Activated naive CD4-positive, alpha-beta T cell treated with anti-CD3 and anti-CD28 coated beads, Interleukin-2, amount 10 ng/mL, durations not matched to agents 7 days and 5 days (primary cell): ENCODE measurements at places on chromosomes 4 and X.

GRCh38 chrX:139844163-139844562 is 88.7 kb downstream of the ATP11C start:
- no peak for DNase-seq

DNA sequence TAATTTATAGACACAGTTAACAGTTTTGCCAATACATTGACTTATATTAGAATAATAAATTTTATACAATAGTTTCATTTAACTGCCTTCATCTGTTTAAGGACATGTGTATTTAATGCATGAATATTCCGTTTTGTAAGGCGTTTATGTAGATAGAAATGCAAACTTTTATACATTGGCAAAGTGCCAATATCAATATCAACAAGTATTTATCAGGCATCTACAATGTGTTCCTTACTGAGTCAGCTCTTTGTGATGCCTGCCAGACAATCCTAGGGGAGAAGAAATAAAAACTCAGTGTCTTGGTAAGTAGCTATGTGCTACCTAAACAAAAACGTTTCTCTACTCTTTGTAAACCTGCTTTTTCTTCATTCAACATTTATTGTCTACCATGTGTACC is 1142.2 kb downstream of the C4orf33 start:
- no peak for DNase-seq

- DNase-seq = no peak
Measured at GRCh38 chrX:51824061-51824460, 69.4 kb upstream of the MAGED1 start.

DNA sequence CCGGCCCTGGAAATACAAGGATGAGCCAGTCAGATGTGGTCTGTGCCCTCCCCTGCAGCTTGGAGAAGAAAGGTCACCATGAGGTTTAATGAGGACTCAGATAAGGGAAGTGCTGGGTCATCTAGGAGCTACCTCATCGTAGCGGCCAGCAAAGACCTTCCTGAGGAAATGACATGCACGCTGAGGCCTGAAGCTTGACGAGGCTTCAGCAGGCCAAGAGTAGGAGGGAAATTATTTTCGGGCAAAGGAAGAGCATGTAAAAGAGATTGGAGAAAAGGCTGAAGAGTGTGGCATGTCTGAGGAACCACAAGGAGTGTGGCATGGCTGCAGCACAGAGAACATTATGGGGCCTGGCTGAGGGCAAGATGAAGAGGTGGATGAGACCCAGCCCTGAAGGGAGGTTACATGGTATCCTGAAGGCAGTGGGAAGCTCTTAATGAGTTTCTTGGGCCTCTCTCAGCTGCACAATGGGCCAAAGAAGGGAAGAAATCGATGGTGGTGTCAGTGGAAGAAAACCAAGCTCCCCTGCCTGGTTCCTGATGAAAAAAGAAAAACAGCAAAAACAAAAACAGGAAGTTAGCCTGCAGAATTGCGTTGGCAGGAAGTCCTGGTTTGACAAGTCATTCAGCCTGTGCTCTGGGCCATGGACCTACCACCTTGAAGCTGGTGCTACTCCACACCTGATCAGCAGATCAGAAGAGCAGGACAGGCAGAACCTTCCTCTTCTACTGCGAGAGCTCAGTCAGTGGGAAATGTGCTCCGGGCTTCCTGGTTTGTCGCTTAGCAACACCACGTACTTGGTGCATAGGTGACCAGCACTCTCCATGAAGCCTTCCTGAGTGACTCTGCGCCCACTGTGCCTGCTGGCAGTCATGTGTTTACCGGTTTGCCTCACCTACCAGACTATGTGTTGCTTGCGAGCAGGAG is 134.5 kb upstream of the KLF3 start:
- DNase-seq = peak; percentile 72

GRCh38 chrX:8190341-8190830 is 19.3 kb upstream of the VCX2 start:
- DNase-seq = no peak

- DNase-seq = no peak
Measured at GRCh38 chr4:169167957-169168858, 102.5 kb downstream of the SH3RF1 start.

DNA sequence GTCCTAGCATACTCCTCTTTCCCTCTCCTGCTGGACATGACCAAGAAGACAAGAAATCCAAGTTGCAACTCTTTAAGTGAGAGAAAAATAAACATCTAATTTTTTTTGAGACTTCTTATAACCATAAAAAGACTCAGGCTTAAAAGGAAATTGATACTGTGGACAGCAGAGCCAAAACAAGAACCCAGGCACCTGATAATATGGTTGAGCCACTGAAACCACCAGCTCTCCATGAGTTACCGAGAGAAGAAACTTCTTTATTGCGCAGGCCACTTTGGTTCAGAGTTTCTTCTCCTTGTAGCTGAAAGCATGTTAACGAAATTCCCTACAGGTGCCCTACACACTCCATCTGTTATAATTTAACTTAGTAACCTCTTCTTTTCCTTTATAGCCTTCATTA is 11.3 kb upstream of the SPCS3 start:
- no peak for DNase-seq

DNA sequence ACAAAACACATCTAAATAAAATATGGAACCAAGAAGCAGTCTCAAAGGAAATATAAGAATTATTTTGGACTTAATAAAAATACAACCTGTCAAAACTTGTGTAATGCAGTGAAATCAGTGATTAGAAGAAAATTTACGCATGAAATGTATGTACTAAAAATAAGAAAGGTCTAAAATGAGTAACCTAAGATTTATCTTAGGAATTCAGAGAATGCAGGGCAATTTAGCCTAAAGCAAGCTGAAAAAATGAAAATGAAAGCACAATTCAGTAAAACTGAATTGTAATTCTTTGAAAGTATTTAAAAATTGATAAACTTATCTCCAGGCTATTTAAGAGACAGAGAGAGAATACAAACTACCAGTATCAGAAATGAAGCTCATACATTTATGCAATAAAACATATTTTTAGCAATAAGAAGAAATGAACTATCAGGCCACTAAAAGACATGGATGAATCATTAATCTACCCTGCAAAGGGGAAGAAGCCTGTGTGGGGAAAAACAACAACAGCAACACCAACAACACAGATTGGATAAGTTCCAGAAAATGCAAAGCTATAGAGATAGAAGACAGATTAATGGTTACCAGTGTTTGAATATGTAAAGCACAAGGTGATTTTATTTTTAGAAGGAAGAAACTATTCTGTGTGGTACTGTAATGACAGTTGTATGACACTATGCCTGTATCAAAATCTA is 442.0 kb upstream of the ADGRL3 start:
- no peak for DNase-seq

DNA sequence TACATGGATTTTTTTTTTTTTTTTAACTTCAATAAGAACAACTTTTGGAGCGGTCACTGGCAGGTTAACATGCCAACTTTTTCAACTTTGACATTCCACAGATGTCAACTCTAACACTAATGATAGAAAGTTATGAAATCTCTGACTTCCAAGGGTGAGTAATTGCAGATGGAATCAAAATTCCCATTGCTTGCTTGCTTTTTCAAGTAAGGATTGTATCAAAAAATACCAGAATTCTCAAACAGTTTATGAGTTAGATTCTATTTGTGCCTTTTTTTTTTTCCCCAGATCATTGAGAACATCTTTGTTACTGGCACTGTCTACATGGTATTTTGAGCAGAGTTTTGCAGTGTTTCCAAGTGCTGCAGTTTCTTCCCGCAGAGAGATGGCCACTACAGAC is 50.3 kb upstream of the OTUD4 start:
- DNase-seq = no peak

- DNase-seq = no peak
Measured at GRCh38 chrX:79452881-79453280, 85.7 kb upstream of the ITM2A start.

DNA sequence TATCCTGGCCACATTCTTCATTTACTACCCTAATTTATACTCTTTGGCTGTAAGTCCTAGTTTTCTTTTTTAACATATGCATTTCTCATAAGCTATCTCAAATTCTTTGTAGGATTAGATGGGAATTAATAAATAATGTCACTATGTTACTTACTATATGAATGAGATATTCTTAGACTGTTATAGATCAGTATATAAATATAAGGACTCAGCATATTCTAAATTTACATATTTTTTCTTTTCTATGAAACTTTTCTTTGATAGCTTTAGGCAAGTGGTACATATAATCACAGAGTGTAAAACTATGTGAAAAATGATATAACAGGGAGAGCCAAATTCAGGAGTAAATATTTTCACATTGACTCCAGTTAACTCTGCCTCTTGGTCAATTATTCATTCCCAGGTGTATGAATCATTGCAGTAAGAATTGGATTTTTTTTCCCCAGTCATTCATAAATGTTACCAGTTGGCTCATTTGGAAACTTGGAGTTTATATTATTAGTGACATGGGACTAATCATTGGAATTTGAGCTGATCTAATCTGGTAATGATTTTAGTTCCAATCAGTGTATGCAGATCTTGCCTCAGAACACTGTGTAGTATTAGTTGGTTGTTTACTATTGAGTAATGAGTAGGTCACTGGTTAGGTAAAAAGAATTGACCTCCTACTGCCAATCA is 25.3 kb downstream of the FHIP1A start:
- DNase-seq = no peak

DNA sequence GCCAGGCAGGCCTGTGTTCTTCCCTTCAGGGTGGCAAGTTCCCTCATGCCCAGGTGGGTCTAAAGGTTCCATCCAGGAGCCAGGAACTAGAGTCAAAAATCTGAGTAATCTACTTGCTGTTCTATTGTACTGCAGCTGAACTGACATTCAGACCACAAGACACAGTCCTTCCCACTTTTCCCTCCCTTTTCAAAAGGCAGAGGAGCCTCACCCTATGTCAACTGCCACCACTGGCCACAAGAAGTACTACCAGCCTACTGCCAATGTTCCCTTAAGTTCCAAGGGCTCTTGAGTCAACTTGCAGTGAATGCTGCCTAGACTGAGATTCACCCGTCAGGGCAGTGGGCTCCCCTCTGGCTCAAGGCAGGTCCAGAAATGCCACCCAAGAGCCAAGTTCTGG is 133.5 kb downstream of the FAM47B start:
- DNase-seq = no peak

DNA sequence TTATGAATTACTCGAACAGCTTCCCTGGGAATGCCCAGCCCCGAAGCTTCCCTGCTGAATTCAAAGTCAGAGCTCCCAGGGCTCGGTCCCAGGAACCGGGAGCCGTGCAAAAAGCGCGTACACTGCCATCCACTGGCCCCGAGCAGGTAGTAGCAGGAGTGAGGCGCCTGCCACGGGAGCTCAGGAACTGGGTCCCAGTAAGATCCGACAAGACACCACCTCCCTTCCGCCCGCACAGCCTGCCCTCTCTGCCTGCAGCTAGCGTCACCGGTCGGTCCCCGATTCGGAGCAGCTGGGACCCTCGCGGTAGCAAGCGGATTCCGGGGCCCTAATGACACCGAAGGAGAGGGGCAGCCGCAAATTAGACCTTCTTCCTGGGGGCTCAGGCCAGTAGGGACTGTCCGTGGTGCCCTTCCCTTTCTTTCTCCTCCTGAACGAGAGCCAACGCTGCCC is 1.2 kb downstream of the CORIN start:
- DNase-seq = peak; percentile 71

DNA sequence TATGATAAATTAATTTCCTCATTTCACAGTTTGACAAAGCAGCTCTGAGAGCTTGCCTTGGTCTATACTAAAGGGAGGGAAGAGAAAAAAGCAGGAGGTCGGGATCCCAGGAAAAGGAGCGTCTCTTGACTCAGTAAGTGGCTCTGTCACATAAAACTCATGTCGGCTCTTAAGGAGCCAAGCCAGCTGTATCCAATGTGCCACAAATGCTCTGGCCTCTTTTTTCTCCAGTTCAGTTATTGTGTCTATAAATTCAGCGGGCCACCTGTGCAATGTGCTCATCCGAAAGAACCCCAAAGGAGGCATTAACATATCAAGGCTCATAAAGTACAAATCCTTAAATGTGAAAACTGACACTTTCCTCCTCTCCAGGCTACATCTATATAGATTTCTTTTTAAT is 337.7 kb upstream of the FAM241A start:
- no peak for DNase-seq

DNA sequence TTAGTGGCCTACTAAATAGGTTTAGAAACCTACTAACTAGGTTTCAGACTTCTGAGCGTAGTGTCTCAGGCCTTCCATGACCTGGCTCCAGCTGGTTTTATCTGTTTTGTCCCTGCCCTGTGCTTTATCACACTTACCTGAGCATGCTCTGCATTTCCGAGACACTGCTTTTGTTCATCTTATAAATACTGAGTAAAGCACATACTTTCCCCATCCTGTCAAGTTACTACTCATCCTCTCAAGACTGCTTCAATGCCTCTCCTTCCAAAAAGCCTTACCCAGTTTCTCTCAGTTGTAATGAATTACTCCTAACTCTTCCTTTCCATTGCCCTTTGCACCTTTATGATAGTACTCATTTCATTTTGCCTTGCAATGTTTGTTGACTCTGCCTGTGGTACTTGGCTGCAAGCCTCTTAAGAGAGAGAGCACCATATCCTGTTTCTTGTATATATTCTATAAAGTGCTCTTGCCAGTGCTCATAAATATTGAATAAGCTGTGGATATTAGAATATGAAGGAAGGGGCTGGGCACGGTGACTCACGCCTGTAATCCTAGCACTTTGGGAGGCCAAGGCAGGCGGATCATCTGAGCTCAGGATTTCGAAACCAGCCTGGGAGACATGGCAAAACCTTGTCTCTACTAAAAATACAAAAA is 34.4 kb downstream of the SLAIN2 start:
- no peak for DNase-seq

DNA sequence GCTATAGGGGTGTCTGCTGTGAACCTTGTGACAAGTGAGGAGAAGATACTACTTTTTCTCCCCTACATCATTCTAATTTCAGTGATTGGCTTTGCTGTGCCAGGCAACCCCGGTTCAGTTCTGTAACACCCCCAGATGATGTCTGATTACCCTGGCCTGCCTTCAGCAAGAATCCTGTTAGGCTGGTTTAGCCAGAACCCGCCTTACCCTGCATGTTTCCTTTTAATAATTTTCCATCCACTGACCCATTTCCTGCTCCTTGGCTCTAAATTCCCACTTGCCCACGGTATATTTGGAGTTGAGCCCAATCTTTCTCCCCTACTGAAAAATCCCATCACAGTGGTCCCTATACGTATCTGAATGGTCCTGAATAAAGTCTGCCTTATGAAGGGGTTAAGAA is 46.5 kb upstream of the HPSE start:
- DNase-seq = no peak

- DNase-seq = no peak
Measured at GRCh38 chr4:99275050-99275449, 15.7 kb downstream of the ADH1A start.

DNA sequence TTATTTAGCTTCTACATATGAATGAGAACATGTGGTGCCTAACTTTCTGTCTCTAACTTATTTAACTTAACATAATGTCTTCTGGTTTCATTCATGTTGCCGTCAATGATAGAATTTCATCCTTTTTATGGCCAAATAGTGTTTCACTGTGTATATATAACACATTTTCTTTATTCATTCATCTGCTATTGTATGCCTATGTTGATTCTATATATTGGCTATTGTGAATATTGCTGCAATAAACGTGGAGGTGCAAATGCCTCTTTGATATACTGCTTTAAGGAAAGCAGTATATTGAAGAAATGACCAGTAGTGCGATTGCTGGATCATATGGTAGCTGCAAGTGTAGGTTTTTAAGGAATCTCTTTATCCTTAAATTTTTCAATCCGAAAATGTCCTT is 10.0 kb upstream of the CSN1S1 start:
- DNase-seq = no peak
